ENCODE measurements at places on chromosomes 13 and 19. TPM values are rescaled to one million over a fixed set of nuclear protein-coding genes. Genes with fewer than 3 reads are reported as not detected.

Gene TTC9B
- polyA plus RNA-seq: 0.11 TPM

GRCh38 chr13:58080806-58081205, 449.3 kb downstream of the PCDH17 start:
- no peak for DNase-seq

Gene RNF113B
- polyA plus RNA-seq: not detected

Gene RNF17
- 0.34 TPM for polyA plus RNA-seq

GRCh38 chr13:76379341-76380105, 506.7 kb downstream of the KCTD12 start:
- no peak for DNase-seq

DNA sequence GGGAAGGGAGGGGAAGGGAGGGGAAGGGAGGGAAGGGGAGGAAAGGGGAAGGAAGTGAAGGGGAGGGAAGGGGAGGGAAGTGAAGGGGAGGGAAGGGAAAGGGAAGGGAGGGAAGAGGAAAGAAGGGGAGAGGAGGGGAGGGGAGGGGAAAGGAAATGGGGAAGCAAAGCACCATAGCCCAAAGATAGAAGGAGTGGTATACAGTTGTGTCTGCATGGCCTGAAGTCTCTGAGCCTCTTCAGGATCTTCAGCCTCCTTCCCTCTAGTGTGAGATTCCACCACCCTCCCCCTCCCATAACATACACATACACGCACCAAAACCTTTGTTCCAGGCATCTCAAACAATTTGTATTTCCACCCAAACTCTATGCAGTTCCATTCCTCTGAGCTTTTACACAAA, 96.2 kb upstream of the SERP2 start:
- DNase-seq: no peak

Gene FOXA3
- 0.23 TPM for polyA plus RNA-seq

Gene CACNG8
- 0.05 TPM for polyA plus RNA-seq

GRCh38 chr13:89968470-89968869, 1379.0 kb upstream of the MIR17HG start:
- DNase-seq: no peak

Measured in thymus (tissue), 14 donors.